Fibroblast of pulmonary artery (primary cell): ENCODE measurements at places on chromosomes 3 and 15.

DNA sequence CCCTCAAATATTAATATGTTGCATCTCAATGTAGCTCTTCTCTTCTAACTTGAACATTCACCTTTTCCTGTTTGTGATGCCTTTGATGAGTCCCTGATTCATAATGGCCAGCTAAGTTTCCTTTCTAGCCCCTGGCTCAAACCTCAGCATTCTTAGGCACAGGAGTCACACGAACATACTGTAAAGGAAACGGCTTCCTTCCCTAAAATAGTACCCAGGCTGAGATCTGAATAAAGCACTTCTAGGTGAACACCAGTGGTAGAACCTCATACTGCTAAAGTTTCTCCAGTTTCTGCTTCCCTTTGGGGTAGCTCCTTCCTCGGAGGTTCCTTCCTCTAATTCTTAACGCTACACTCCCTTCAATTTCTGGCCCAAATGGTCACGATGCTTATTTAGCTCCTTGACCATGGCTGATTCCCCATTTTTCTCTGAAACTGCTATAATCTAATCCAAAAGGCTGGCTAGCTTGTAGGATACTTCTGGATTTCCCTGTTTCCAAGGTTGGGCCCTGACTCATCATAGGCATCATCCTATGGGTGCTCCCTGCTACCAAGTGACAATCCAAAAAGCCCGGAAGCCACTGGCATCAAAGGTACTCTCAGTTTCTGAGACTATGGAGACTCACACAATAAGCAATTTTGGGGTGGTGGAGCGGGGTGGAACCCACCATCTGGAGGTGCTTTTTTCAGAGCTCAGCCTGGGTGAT lies 2.4 kb downstream of the ANAPC13 start:
- DNase-seq: peak; percentile 70

- no peak for DNase-seq
Observed at GRCh38 chr15:97691078-97691477, 269.4 kb upstream of the ARRDC4 start.

DNA sequence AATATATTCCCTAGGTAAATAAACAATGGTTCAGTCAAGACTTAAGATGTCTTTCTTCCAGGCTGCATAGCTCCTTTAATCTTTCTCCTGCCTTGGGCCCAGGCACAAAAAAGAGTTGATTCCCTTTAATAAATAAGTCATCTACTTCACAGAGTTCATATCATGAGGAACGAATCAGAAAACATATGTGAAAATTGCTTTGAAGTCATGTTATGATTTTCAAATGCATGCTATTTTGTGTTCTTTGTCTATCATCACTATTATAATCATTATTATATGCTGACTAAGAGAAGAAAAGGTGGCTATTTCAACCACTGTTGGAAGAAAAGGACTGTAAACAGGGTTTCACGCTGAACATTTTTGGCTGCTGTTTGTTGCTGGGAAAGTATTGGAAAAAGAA lies 70.4 kb downstream of the LSAMP start:
- DNase-seq: no peak

DNA sequence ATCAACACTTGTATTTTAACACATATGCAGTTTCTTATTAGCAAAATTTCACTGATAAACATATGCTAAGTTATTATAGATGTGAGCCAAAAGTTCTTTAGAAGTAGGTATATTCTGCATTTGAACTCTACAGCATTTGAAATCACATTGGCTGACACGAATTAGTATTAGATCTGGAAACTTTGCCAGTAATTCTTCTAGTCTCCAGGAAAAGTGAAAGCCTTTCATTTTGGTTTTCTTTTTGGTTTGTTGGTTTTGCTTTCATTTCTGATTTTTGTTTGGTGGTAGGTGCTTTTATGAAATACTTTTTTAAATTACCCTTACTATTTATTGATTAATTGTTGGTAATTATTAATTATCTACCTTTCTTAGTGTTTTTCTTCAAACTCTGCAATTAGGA lies 72.9 kb downstream of the RBMS3 start:
- no peak for DNase-seq

GRCh38 chr3:17491601-17492000 lies 250.8 kb downstream of the TBC1D5 start:
- DNase-seq: peak; percentile 77

GRCh38 chr3:48502121-48502520 lies 1.9 kb downstream of the SHISA5 start:
- DNase-seq: no peak

GRCh38 chr15:71055461-71055860 lies 59.8 kb upstream of the THSD4 start:
- peak; percentile 60 for DNase-seq

- peak; percentile 87 for DNase-seq
Observed at GRCh38 chr3:171954690-171955383, 84.5 kb upstream of the FNDC3B start.

GRCh38 chr15:85329561-85330422 lies 50.6 kb upstream of the AKAP13 start:
- peak; percentile 51 for DNase-seq

DNA sequence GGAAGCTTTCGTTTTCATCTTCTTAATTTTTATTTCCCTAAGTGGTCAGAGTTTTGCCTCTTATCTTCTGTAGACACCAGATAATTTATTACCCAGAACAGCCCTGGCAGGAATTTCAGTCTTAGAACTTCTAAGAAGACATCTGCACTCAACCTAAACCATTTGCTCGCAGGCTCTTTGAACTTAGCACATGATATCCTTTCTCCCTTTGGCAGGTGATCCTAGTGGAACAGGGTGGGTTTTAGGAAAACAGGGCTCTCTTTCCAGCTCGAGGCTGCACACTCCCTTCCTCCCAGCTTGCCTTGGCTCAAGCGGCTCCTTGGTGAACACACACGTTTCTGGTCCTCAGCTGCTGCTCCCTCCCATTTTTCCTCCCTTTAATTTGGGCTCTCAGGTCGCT lies 116.5 kb downstream of the THSD4 start:
- no peak for DNase-seq

DNA sequence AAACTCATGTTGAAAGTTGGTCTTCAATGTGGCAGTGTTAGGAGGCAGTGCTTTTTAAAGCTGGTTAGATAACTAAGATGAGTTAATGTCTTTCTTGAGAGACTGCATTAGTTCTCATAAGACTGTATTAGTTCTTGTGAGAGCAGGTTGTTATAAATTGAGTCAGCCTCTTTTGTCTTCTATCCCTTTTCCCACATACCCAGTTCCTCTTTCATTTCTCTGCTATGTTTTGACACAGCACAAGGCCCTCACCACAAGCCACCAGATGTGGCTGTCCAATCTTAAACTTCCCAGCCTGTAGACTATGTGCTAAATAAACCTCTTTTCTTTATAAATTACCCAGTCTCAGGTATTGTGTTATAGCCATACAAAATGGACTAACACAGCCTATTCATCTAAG lies 94.6 kb upstream of the SNTN start:
- no peak for DNase-seq

- no peak for DNase-seq
Observed at GRCh38 chr15:32829436-32829835, 111.6 kb downstream of the GREM1 start.

DNA sequence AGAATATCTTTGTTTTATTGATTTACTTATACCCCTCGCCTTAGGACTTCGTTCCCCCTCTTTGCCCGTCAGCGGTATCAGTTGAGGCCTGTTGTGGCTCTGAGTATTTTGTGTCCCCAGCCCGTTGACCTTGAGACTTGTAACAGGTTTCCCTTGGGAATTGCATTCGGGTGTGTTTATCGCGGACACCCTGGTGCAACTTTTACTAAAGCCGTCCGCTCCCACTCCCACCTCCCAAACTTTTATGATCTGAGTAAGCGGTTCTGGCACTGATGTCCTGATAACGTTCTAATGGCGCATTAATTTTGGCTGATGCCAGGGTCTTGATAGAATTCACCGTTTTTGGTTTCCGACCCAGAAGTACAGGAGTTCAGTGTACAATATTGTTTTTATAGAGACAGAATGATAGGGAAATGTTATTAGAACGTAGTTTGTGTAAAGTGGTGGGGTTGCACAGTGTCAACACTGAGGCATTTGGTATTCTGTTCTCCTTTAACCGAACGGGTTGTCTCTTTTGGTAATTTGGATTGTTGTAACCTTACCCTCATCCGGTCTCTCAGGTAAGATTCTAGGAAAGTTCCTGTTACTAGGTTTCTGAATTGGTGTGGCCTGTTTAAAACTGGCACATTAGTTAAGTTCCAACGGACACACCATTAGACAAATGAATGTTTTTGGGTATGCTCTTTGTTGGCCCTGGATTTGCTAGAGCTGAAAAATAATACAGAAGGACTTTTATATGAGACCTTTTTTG lies 47.8 kb downstream of the OIP5 start:
- DNase-seq: peak; percentile 25

GRCh38 chr3:58340594-58341244 lies 8.0 kb downstream of the PXK start:
- DNase-seq: no peak

DNA sequence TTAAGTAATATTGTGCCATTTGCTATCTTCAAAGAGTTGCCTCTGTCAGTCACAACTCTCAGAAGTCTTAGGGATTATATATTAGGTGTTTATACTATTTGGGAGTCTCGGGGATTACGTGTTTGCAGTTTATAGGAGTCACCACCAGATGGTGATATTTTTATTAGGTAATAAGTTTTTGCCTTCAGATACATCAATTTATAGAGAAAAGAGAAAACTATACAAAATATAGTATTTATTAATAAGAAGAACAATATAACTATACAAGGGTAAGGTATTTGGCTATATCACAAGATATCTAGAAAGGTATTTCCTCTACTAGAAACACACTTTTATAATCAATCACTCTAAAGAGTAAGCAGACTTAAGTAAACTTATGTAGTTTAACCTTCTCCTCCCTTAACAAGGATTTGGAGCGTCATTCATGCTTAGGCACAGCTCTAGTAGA lies 10.7 kb upstream of the DHX36 start:
- DNase-seq: peak; percentile 62

- DNase-seq: peak; percentile 86
Observed at GRCh38 chr3:125231895-125232294, 19.3 kb upstream of the SLC12A8 start.

DNA sequence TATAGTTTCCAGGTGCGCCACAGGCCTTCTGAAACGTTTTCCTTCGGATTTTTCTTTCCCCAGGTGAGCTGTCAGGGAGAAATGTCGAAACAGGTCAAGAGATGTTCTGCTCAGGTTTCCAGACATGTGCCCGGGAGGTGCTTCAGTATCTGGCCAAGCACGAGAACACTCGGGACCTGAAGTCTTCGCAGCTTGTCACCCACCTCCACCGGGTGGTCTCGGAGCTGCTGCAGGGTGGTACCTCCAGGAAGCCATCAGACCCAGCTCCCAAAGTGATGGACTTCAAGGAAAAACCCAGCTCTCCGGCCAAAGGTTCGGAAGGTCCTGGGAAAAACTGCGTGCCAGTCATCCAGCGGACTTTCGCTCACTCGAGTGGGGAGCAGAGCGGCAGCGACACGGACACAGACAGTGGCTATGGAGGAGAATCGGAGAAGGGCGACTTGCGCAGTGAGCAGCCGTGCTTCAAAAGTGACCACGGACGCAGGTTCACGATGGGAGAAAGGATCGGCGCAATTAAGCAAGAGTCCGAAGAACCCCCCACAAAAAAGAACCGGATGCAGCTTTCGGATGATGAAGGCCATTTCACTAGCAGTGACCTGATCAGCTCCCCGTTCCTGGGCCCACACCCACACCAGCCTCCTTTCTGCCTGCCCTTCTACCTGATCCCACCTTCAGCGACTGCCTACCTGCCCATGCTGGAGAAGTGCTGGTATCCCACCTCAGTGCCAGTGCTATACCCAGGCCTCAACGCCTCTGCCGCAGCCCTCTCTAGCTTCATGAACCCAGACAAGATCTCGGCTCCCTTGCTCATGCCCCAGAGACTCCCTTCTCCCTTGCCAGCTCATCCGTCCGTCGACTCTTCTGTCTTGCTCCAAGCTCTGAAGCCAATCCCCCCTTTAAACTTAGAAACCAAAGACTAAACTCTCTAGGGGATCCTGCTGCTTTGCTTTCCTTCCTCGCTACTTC lies 3.8 kb downstream of the BHLHE40 start:
- DNase-seq: peak; percentile 49

DNA sequence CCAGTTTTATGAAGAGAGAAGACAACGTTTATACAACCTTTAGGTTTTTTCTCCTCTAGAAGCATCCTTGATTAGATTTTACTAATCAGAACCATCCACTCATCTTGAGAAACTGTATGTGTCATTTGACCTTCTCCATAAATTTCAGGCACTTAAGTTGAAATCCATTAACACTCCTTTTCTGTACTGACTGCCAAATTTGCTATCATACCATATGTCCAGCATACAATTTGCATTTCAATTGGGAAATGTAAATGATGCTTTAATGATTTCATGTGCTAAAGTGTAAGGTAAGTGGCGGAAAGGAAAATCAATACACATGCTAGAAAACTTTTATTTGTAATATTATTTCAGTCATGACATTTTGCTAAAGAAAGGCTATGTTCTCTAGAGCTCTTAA lies 731.6 kb downstream of the GBE1 start:
- no peak for DNase-seq

DNA sequence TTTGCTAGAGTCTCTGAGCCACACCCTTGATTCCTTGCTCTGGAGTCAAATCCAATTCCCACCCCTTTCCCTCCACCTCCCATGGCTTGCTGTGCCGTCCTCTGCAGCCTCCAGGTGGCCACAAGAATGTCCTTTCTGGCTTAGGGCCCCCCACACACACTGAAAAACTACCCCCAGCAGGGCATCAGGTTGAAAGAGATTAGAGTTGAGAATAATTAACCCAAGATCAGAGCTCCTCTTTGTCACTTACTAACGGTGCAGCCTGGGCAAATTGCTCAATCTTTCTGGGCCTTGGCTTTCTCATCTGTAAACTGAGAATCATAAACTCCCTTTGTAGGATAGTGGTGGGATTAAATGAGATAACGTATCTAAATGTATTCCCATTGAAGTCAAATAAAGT lies 78.5 kb downstream of the MRPL46 start:
- no peak for DNase-seq

DNA sequence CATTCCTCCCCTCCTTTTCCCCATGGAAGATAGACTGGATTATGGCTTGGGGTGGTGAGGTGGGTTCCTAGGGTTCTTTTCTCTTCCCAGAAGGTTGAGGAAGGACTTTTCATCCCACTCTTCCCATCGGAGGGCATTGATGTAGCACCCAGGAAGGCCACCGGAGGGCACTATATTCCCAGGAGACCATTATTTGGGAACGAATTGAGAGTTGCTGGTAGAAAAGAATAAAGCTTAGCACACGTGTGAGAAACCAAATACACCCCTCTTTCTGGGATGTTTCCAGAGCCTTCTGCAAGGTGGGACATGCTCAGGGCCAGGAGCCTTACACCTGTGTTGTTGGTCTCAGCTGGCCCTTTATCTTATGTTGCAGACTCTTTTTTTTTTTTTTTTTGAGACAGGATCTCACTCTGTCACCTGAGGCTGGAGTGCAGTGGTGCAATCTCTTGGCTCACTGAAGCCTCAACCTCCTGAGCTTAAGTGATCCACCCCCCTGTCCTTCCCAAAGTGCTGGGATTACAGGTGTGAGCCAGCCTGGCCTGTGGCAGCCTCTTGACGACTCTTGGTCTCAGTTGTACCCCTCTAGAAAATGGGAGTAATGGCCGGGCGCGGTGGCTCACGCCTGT lies 6.3 kb upstream of the CDC25A start:
- peak; percentile 73 for DNase-seq

DNA sequence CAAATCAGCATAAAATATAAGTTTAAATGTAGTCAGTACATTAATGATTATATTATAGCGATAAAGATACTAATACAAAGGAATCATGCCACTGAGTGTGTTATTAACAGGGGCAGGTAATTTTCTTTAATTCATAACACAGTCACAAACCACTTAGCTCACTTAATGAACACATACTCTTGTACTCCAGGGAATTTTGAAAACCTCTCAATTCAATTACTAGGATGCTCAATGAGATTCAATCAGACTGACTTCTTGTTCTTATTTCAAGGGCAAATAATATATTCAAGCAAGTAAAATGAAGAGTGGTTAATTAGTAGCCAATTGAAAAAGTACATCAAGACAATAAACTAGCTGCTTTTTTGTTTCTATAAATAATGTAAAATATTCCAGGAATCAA lies 5.8 kb upstream of the SUCNR1 start:
- DNase-seq: no peak
